Pancreas (tissue), 10 donors: ENCODE measurements at places on chromosomes 2 and 18. TPM values are rescaled to one million over a fixed set of nuclear protein-coding genes. Genes with fewer than 3 reads are reported as not detected.

PID1 gene
- polyA plus RNA-seq, result 5.0 TPM

FZD7 gene
- polyA plus RNA-seq, result 1.2 TPM

GRCh38 chr2:145258903-145259579, 739.1 kb upstream of the ZEB2 start:
- no peak for DNase-seq

DNA sequence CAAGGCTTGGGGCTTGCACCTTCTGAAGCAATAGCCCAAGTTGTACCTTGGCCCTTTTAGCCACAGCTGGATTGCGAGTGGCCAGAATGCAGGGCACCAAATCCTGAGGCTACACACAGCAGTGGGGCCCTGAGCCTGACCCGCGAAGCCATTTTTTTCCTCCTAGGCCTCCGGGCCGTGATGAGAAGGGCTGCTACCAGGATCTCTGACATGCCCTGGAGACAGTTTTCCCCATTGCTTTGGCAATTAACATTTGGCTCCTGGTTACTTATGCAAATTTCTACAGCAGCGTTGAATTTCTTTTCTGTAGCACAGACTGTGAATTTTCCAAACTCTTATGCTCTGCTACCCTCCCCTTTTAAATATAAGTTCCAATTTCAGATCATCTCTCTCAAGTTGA, 54.5 kb downstream of the MOCOS start:
- no peak for DNase-seq

- DNase-seq, result no peak
These were observed 167.2 kb downstream of the TCF4 start for GRCh38 chr18:55420665-55421307.

DNA sequence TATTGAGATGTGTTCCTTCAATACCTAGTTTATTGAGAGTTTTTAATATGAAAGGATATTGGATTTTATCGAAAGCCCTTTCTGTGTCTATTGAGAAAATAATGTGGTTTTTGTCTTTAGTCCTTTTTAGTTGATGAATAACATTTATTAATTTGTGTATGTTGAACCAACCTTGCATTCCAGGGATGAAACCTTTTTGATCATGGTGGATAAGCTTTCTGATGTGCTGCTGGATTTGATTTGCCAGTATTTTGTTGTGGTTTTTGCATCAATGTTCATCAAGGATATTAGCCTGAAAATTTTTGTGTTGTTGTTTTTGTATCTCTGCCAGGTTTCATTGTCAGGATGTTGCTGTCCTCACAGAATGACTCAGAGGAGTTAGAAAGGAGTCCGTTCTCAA, 1710.4 kb downstream of the SUCLG1 start:
- DNase-seq, result no peak

DNA sequence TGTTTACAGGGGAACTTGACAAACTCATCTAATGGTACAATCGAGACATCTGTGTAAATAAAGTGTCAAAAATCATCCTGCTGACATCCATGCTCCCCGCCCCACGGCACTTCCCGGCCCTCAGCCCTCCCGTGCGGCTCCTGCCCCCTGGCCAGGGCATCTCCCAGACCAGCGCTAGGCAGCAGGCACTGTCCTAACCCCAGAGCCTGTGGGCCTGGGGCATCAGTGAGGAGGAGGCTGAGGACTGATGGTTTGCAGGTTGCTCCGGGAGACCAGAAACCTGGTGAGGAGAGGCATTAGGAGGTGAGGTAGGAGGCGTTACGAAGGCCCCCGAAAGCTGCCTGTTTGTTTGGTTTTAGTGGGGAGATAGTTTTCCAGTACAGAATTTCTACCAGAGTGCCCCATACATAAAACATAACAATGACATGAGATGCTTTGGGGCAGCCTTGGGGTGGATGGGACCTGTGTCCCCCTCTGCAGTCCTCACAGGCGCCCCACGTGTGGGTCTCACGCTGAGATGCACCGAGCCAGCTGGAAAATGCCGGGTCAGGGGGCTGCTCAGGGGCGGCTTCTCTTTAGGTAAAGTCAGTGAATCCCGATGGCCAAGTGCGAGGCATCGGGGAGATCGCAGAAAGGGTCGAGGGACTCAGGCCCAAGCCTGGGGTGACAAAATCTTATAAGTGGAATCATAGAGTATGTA, 114.2 kb downstream of the RTP5 start:
- DNase-seq, result no peak

DNA sequence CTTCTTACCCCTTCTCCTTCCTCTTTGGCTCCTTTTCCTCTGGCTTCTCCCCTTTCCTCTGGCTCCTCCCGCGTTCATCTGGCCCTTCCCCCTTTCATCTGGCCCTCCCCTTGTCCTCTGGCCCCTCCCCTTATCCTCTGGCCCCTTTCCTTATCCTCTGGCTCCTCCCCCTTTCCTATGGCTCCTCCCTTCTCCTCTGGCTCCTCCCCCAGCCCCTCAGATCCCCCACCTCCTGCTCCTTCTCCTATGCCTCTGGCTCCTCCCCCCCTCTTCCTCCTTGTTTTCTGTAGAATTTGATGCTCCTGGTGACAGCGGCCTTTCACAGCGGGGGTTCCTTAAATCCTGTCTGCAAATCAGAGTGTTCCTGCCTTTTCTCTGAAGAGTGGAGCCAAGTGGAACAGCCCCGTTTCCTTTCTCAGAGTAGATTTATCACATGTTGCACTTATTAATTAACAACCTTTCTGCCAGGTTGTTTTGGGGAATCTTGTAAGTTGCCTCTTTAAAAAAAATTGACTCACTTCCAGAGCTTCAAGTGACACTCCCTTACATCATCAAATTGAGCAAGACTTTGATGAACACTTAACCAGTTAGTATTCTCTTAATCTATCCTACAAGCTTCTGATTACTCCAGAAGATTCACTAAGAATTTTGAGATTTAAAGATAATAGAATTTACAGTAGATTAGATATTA, 27.9 kb downstream of the FABP1 start:
- DNase-seq, result no peak

GRCh38 chr2:240894006-240894405, 1.9 kb downstream of the MAB21L4 start:
- no peak for DNase-seq

DNA sequence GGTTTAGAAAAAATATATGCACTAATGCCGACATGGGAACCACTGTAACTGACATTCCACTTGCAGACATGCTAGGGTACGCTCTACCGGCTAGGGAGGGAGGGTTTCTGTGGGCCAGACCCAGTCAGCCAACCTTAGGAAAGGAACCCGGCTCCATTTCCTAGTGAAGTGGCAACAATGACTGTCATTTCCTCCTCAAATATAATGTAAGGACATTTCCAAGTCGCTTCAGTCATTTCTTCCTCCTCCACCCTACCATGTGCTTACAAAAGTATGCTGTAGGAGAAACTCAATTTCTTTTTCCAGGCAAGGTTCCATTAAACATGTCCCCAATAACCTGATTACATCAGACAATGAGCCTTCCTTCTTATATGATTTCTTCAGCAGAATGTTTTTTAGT, 64.3 kb upstream of the PSMD14 start:
- no peak for DNase-seq

DNA sequence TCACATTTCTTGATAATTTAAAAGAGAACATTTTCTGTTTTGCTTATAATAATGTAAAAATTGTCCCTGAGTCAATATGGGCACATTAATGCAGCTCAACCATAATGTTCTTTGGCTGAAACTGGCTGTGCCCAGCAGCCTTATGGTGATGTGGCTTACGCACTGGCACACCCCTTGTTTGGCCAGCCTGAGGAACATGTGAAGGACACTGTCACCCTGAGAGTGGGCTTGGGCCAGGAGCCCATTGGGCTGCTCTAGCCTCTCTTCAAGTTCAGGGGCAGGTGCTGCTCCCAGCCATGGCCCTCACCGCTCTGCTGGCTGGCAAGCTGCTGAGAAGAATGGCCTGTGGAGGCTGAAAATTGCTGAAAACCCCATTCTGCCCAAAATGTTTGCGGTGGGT, 37.5 kb downstream of the MRPL33 start:
- DNase-seq, result no peak

GRCh38 chr2:171400395-171400794, 33.4 kb downstream of the METTL8 start:
- no peak for DNase-seq

DNA sequence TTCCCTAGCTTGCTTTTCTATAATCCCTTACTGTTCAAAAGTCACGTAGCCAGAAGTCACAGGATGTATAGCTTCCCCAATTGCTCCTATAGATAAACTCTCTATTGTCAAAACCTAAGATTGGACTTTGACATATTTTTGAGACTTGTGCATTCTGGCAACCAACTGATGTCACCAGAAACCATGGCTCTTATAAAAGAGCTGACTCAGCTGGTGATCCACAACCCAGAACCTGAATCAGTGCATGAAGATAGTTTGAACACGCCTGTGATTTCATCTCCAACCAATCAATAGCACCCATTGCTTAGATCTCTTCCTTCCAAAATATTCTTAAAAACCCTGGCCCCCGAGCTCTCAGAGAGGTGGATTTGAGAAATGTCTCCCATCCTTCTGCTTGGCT, 639.9 kb upstream of the PIK3C3 start:
- DNase-seq, result no peak
